ENCODE measurements at places on chromosomes 11 and 22.

- DNase-seq, result peak; percentile 94
Observed at GRCh38 chr22:43812149-43812842, at the start of gene EFCAB6. Gene EFCAB6, minus strand, starts transcription at chr22:43812305. Its CDS starts 29,987 bp downstream, at chr22:43782318.

GRCh38 chr11:35619855-35620640, 1.8 kb downstream of the FJX1 start:
- peak; percentile 88 for DNase-seq

GRCh38 chr11:65266210-65266609, 4.4 kb downstream of the POLA2 start:
- no peak for DNase-seq

DNA sequence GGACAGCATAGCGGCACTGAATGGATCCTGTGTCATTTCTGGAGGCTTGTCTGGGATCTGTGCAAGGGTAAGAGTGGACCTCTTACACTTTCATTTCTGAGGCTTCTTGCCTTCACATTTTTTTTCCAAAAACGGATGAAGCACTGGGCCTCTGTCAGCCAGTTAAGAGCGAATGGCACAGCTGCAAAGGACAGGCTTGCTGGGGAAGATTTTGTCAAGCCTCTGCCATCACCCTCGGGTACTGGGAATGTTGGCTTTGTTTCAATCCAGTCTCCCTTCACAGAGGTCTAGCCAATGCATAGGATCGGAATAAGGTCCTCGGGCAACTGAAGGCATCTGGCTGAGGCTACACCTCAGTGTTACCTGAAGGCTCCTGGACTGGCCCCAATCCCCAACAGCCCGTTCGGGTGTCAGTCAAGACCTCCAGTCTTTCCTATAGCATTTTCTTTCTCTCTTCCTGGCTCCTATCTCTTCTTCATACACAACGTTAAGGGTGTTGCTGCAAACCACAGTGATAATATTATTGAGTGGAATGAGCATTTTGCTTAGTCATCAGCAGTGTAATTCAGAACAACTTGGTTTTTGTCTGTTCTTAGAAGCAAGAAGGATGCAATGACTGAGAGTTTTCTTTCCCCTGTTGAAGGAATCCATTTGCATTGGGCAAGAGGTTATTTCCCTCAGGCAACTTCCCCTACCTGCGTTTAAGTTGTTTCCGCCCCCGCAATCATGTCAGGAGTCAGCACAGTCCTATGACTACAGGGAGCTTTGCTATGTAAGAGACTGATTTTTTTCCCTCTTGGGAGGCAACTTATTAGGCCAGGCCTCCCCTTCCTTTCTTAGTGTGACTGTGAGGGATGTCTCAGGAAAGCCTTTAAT, 22.8 kb downstream of the NPAT start:
- no peak for DNase-seq

- DNase-seq, result no peak
Observed at GRCh38 chr11:32963721-32964120, 52.0 kb upstream of the DEPDC7 start.

GRCh38 chr11:2205981-2206690, 34.5 kb upstream of the TH start:
- DNase-seq, result peak; percentile 23

DNA sequence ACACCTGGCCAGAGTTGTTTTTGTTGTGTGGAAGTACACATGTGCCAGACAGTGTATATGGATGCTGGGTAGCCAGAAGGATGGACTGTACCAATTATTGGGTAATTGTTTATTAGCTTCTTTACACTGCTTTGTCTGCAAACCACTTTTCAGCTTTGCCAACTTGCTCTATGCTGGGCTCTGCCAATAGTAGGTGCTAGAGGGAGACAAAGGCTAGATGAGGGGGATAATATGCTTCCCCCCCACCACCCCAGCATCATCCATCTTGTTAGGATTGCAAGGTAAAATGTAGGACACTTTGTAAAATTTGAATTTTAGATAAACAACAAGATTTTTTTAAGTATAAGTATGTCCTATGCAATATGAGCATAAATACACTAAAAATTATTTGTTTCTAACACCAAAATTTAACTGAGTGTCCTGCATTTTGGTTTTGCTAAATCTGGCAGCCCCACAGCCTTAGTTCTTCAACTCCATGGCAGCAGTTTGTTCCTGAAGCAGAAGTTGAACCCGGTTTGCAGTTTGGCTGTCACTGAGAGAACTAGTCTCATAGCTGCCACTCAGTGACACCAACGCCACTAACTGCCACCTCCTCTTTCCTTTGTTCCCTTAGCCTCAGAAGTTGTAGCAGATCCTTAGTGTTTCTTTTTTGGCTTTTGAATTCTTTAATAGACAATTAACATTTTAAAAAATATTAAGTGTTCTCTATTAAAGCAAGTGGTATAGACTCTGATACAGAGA, 78.8 kb downstream of the CCDC81 start:
- DNase-seq, result no peak

DNA sequence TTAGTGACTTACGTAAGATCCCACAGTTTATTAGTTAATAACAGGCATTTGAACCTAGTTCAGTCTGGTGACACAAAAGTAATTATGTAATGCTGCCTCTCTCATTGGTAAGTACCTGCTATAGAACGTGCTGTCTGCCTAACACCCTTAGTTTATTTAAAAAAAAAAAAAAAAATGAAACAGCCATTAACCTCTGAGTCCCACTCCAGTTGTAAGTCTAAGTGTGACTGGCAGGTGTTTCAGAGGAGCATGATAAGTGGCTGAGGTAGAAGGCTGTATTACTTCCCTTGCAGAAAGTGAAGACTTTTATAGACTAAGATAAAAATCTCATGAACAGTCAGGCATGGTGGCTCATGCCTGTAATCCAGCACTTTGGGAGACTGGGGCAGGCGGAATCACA, 140.5 kb downstream of the TRIM44 start:
- no peak for DNase-seq

DNA sequence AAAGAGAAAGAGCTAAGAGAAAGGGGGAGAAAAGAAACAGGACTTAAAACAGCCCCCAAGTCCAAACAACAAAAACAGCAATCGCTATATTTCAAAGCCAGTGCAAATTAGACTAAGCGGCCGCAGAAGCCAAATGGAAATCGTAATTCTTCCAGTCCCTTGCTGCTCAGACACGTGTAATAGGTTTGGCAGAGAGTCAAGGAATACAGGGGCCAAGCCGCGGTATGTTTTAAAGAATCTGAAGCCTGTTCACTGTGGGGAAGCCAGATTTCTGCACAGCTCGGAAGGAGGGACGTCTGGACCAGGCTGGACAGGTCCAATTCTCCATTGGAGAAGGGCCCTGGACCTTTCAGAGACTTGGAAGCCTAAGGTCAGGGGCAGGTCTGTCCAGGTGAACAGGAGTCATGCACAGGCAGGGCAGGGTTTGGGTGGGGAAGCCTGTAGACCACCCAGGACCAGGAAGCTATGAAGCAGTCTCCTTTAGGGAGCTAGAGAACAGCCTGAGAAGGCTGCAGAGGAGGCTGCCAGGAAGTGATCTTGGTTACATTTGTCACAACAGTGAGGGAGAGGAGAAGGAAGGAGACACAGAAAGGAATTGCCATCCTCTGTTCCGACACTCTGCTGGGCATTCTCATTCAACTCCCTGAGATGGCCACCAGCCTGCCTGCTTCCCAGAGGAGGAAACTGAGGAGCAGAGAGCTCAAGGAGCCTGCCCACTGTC, 265.5 kb upstream of the ISX start:
- no peak for DNase-seq

GRCh38 chr11:109422870-109423465, 978 bp downstream of the C11orf87 start:
- peak; percentile 44 for DNase-seq

GRCh38 chr11:78228467-78228866, 39.7 kb downstream of the USP35 start:
- peak; percentile 45 for DNase-seq

GRCh38 chr11:130315354-130315970, 745 bp upstream of the ZBTB44 start:
- DNase-seq, result peak; percentile 77

DNA sequence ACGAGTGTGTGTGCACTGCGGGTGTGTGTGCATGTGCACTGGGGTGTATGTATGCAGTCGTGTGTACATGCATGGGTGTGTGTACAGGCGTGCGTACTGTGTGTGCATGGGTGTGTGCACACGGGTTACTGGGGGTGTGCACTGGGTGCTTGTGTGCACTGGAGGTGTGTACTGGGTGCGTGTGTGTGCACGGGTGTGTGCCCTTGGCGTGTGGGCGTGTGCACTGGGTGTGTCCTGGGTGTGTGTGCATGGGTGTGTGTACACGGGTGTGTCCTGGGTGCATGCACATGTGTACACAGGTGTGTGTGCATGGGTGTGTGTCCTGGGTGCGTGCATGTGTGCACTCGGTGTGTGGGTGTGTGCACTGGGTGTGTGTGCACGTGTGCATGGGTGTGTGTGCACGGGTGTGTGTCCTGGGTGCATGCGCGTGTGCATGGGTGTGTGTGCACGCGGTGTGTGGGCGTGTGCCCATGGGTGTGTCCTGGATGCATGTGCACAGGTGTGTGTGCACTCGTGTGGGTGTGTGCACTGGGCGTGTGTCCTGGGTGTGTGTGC, 39.1 kb downstream of the BRSK2 start:
- DNase-seq, result no peak

GRCh38 chr11:27931770-27932169, 176.2 kb downstream of the KIF18A start:
- no peak for DNase-seq

- no peak for DNase-seq
Observed at GRCh38 chr22:27879923-27880322, 39.1 kb downstream of the PITPNB start.

GRCh38 chr11:118652681-118653181, 26.7 kb downstream of the TREH start:
- DNase-seq, result no peak

DNA sequence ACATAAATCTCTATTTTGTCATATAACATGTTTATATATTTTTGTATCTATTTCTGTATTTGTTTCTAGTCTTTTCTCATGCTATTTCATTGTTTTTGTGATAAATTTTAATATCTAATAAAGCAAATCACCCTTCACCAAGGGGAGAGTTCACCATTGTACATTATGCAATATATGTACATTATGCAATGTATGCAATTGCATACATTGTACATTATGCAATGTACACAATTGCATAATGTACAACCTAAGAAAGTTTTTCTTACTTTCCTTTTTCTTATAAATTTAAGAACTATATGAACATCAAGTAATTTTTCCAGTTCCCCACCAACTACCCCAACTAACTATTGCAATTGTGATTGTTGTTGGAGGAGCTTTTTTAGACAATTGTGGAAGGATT, 44.1 kb upstream of the GLYATL2 start:
- no peak for DNase-seq

DNA sequence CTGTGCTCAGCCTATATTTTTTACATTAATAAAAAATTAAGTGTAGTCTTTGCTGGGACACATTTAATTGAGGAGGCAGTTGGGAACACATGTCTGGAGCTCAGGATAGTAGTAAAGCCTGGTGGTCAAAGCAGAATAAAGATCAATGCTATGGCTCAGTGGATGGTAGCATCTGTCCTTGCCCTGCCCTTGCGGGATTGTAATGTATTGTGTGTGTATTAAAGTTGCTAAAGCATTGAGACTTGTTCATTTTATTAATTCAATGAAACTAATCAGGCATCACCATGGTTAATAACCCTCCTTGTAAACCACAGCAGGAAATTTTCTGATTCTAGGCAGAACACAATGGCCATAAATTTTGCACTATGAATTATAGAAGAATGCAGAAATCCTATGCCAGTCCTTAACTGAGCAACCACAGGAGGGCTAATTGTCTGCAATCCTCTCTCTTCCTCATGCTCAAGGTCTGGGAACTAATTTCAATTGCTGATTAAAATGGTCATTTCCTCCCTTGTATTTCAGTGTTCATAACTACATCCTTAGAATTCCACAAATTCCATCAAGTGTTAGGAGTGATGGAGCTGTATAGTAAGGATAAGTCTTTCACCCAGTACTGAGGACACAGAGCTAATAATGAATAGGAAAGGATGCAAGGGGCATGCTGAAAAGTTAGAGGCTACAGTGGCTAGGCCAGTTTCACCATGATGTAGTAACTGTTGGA, 403.2 kb upstream of the DDI1 start:
- DNase-seq, result no peak

DNA sequence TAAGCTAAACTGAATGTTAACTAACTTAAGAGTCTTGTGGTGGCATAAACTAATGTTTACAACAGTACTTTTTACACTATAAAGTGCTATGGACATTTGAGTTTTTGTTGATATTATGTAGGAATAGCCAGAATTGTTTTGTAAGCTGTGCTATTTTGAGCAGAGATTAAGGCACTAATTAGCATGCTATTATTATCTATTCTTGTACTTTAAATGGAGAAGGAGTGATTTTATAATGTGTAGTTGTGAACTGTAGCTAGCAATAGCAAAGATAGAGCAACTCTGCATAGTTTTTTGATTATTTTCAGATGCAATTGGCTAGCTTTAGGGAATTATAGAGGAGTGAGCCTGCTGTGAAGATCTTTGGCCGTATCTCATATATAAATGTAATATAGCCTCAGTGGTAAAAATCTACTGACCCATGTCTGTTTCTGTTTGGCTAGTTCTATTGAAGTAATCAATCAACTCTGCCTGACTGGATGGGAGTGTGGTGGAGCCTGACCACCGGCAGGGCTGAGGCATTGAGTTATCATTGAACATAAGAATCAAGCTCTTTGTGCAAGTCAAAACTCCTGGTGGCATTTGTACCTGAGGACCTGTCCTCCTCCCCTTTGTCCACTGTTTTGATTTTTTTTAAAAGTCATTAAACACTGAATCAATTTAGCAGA, 34.3 kb downstream of the NCAM1 start:
- DNase-seq, result no peak

DNA sequence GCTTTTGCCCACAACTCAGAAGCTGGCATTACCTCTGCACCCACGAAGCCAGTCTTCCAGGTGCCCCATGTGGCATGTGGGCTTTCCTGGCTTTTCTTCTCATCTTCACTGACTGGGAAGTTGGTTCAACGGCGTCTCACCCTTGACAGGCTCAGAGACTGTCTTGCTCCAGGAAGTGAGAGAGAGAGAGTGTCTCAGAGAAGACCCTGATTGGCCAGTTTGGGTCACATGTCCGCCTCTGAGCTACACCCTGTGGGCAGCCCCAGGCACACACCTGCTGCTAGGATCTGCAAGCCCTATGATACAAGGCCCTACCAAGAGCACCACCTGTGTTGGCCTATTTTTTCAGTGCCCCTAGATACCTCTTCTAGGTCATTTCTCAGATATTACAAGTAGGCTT, 39.0 kb downstream of the RTL6 start:
- DNase-seq, result no peak

All from H9 (cell line).